ENCODE measurements at places on chromosomes 1 and 21.
A peak's percentile ranks its signal among the peaks of the same experiment; 100 is the strongest.

DNA sequence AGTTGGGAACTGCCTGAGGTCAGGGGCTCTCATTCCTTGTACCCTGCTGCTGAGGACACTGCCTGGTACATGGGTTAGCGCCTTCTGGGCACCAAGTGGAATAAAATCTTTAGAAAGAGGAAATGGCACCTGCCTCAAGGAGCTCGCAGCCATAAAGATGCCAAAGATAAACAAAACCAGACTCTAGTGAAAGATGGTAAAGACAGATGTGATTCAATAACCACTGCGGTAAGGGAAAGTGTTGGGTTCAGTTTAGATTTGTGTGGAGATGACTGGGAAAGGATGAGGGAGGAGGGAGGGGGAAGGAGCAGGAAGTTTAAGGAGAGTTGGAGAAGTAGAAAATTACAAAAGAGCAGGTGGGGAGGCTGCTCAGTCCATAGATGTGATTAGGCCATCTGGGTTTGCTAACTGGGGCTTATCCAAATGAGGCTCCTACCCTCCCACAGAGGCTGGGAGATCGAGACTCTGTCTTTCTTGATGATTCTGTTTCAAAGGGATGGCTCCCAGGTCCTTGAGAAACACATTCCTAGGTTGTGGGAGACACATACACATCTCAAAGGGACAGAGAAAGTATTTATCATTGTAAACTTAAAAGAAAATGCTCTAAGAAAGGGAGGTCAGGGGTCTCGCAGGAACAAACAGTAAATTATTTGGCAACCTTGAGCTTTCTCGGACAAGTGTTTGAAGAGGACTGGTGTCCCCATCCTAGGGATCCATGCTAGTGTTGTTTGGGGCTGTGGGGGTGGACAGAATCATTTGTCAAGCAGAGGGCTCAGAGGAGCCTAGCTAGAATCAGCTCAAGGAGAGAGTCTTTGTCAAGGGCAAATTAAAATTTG, 65.7 kb upstream of the MORC3 start:
- DNase-seq: no peak

GRCh38 chr1:110087812-110088738, 17.6 kb upstream of the ALX3 start:
- DNase-seq: peak; percentile 47

DNA sequence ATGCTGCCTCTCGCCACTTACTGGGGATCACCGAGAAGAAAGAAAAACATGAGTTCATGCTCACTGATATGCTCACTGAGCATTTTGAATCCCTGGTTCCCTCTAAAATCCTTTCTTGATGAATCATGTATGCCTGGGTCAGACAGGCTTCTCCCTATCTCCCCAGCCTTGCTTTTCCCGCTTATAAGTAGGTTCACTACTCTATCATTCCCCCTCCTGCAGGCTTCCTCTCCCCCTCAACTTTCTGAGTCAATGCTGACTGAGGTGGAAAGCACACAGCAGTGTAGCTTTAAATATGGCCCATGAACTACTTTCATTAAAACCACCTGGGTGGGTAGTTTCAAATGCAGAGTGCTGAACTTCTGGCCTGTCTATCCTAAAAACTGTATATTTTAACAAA, 41.7 kb downstream of the FMO4 start:
- peak; percentile 91 for DNase-seq

DNA sequence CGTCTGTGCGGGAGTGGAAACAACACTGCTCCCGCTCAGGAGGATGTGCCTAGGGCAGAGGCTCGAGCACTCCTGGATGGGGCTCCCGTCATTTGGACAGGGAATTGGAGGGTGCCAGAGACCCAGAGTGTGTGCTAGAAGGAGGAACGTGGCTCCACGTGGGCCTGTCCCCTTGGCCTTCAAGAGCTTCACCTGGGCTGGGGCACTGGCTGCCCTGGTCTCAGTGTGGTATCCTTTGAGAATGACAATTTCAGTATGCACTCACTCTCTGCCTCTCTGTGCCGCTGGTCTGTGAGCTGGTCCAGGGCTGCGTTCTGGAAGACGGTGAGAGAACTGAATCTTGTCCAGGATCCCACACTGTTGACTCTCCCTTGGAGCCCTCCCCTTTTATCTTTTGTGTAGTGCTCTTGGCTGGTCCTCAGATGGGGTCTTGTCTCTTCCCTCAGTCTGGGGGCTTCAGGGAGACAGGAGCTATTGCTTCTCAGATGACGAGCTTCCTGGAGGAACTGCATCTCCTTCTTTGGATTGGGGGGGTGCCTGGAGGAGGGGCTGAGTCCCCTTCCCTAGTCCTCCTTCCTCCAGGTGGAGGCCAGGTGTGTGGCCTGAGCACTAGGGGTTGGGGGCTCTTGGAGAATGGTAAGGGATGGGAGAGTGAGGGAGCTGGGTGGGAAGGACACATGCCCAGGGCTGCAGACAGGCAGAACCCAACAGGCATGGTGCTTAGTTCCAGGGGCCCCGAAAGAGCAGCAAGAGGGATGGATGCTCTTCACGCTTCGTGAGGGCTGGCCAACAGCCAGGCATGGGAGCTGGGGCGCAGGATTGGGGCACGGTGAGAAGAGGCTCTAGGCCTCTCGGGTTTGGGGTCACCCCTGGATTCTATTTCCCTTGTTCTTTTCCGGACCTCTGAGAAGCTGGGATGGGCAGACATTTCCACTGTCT, 14.8 kb upstream of the ETV3L start:
- DNase-seq: no peak

GRCh38 chr1:38820860-38821259, 38.7 kb downstream of the RRAGC start:
- no peak for DNase-seq

DNA sequence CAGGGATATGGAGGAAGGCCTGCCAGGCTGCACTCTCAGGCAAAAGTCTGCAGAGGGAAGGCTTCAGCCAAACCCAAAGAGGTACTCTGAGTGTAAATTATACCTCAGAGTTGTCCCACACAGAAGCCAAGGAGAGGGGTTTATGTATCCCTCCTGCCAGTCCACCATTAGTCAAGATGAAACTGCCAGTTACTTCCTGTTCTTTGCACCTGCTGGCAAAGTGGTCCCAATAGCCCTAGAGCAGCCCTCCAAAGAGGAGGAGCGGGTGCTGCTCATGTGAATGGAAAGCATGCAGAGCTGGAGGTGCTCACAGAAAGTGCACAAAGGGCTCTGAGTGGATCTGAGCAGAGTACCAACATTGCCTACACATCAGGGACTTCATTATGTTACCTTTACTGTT, 37.1 kb upstream of the MCOLN3 start:
- no peak for DNase-seq

DNA sequence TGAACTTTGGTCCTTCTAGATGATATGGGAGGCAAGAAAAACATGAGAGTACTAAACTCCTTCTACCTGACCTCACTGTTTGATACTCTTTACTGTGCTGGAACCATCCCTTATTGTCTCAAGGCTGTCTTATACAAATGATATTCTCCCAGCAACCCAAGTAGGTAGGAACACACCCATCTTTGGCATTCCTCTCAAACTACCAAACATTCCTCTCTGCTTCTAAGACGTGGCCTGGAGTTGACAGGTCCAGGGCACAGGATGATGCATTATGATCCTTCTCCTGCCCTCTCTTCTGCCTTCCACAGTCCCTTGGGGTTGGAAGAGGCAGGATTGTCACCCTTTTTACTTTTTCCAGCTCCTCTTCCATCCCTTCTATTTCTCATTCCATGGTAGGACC, 90.5 kb downstream of the SPATA17 start:
- no peak for DNase-seq

DNA sequence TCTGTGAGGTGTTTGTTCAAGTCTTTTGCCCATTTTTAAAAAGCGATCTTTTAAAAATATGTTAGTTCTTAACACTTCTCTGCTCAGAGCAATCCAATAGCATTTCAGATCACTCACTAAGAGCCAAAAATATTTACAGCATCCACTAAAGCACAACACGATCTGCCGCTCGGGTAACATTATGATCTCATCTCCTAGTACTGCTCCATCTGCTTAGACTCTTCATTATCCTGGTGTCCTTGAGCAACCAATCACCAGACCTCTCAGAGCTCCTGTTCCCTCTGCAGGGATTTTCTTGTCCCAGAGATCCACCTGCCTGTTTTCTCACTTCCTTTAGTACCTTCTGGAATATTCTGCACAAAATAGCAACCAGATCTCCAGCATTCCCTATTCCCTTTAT, 235.3 kb upstream of the ESRRG start:
- DNase-seq: no peak

DNA sequence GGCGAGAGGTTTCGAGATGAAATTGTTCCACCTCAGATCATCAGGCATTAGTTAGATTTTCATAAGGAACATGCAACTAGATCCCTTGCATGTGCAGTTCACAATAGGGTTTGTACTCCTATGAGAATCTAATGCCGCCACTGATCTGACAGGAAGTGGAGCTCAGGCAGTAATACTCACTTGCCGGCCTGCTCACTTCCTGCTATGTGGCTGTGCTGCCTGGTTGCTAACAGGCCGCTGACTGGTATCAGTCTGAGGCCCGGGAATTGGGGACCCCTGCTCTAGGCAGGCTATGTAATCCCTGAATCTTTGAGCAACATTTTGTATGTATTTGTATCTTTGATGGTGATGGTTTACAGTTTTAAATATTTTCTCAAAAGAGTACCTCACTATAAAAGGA, 32.5 kb downstream of the XKR8 start:
- DNase-seq: no peak

DNA sequence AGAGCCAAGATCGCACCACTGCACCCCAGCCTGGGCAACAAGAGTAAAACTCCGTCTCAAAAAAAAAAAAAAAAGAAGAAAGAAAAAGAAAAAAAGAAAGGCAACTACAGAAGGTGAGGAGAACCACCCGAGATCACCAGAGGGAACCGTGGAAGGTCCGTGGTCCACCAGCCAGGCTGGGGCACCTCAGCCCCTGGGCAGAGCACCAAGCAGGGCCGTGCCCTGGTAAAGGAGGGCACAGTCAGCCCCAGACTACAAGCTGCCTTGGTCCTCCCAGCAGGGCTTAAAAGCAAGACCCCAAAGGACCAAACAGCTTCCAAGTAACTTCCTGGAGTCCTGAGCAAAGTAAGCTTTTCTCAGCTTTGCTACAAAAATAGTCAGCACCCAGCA, 8.8 kb upstream of the SAMD11 start:
- DNase-seq: no peak

GRCh38 chr1:8226747-8227146, 91.2 kb upstream of the SLC45A1 start:
- no peak for DNase-seq

- DNase-seq: no peak
Observed at GRCh38 chr1:30449003-30449402, 274.4 kb downstream of the MATN1 start.

DNA sequence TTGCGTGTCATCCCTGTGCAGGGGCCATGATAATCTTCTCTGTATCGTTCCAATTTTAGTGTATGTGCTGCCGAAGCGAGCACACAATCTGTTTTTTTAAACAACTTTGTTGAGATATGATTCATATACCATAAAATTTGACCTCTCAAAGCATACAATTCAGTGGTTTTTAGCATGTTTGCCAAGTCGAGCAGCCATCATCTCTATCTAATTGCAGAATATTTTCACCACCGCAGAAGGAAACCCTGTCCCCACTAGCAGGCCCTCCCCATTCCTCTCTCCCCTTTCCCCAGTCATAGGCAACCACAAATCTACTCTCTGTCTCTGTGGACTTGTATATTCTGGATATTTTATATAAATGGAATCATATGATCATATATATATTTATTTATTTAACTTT, 78.7 kb upstream of the TINAGL1 start:
- no peak for DNase-seq

DNA sequence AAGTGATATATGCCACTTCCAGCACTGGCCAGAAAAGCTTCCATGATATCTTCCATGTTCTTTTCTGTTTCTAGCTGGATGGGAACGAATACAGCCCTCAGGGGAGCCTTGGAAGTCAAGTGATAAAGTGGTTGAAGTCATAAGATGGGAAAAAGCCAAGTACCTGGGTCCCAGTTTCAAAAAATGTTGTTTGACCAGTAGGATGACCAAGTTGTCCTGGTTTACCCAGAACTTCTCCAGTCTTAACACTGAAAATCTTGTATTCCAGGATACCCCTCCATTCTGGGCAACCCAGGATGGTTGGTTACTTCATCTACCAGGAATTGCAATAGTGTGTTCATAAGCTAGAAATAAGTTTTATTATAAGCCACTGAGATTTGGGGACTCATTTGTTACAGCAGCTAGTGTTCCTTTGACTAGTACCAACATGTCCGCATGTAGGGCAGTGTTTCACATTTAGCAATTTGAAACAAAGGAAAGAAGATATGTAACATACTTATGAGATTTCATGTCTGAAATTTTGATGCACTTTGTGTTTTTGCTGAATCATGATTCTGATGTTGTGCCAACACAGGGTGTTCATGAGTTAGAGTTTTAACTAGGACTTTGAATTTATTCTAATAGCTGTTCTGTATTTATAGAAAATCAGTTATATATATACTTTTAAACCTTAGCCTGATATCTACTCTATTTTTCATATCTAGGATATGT, 139.9 kb downstream of the TPR start:
- DNase-seq: no peak

- DNase-seq: peak; percentile 95
Observed at GRCh38 chr1:209527372-209527771, 56.1 kb upstream of the CAMK1G start.

- peak; percentile 41 for DNase-seq
Observed at GRCh38 chr1:235953801-235954200, 87.1 kb upstream of the LYST start.

DNA sequence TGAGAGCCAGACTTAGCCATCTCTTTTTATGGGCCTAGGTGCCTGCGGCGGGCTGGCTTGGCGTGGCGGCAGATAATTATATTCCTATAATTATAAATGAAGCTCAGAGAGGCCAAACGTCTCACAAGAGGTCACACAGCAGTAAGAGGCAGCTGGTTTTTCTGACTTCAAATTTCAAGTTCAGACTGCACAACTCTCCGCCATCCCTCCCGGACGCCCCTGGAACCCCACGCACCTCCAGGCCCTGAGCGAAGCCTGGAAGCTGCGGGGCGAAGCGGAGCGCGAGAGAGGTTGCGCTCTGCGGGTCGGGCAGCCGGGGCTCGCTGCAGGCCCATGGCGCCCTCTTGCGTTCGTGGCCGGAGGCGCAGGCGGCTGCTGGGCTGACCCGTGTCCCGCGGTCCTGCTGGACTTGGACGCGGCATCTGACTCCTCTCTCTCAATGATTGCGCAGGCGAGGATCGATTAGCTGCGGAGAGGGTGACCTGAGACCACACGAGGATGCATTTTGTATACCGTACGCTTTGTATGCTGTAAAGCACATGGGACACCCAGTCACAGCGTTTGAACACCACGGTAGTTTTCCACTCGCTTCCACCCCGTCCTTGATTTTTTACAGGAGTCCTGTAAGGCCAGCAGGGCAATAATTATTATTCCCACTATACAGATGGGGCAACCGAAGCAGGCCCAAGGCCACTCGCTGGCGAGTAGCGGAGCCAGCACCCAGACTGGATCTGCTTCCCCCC, 272.7 kb downstream of the FOXD2 start:
- peak; percentile 8 for DNase-seq

- no peak for DNase-seq
Observed at GRCh38 chr21:38570596-38570995, 72.3 kb upstream of the ERG start.

- DNase-seq: no peak
Observed at GRCh38 chr1:59752556-59753414, 62.0 kb upstream of the HOOK1 start.

Data from RCC 7860 (cell line).